ENCODE measurements at places on chromosomes 5 and 9.

DNA sequence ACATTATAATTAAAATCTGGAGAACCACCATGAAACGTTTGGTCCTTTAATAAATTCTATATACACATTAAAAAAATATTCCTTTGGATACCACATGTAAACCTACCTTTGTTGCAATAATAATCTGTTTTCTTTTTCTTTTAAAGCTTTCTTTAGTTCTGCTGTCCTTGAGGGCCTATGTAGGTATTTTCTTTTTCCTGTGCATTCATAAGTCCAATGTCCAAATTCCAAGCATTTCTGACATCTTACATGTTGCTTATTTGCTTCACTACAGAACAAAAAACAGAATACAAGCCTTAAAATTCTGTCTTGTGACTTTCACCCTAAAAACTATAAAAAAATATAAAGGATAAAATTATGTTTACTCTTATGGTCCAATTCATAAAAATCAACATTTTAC lies 19.7 kb downstream of the ZCCHC10 start:
- DNase-seq, result no peak

DNA sequence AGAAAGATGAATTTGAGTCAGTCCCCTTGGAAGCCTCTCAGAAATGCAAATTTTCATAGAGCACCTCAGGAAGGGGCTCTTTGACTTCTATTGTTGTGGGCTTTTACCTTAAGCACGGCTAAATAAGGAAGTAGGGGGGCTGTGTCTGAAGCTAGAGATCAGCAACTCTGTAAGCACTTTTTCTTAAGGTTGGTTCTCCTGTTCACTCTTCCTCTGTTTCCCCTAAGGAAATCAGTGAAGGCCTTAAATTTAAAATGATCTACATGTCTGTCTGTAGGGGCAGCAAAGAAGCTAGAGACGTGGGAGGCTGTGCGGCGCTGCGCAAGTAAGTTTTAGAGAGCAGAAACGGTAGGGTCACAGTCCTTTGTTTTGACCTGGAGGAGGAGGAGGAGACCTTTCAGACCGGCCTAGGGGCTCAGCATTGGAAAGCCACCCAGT lies 1.2 kb upstream of the CDC14B start:
- DNase-seq, result no peak

DNA sequence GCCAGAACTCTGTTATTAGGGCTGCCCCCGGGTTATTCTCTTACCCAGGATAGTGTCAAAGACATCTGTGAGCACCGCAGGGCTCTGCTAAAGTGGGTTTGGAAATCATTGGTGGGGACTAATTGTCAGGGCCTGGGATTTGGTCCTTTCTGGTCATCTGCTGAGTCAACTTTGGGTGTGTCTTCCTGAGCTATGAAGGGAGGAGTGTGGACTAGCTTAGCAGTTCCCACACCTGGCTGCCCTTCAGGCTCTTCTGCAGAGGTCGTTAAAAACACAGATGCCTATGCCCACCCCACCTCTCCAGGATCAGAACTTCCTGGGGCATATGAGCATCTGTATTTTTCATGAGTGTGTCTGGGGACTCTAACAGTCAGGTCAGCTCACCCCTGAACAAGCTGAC lies 352.2 kb downstream of the SLIT3 start:
- DNase-seq, result no peak

GRCh38 chr5:139378941-139379361 lies 4.1 kb downstream of the SLC23A1 start:
- no peak for DNase-seq

- DNase-seq, result peak; percentile 65
These were observed 43.4 kb upstream of the IL17B start for GRCh38 chr5:149422366-149423048.

GRCh38 chr5:111201705-111202104 lies 22.5 kb upstream of the CAMK4 start:
- DNase-seq, result no peak

DNA sequence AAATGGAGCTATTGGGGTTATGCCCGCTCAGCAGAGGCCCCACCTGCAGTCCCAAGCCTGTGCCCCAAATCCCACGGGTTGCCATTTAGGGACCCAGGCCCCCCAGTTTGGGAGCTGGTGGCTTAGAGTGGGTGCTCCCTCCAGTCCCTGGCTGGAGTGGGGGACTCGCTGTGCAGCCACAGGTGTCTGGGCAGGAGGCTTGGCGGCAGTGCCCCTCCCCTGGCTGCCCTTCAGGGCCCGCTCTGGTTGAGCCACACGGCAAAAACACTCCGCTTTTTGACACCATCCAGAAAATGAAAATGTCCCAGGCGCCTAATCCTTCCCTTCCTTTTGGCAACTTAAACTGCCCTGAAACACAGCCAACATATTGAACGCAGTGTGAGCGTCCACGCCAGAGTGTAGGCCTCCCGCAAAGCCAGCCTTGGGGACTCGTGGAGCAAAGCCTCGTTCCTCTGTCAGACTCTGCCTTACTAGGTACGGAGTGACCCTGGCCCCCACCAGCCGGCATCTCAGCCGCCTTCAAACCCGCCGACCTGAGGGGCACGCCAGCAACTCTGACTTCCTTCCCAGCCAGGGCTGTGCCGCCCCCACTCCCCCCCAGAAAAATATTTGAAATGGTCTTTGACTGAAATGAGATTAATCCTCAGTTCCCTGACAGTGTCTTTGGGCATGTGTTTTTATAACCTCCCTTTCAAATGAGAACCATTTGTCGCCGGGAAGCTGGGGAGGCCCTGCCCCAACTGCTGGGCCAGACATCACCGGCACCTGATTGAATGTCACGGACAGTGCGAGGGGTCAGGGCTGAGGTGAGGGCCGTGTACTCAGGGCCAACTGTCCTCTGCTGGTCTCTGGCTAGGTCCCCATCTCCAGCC lies 98.5 kb upstream of the LMX1B start:
- DNase-seq, result no peak

GRCh38 chr9:78406933-78407332 lies 110.0 kb downstream of the PSAT1 start:
- no peak for DNase-seq

- no peak for DNase-seq
These were observed 54.6 kb downstream of the TSSK1B start for GRCh38 chr5:113379936-113380806.

- no peak for DNase-seq
These were observed 195.9 kb downstream of the ASTN2 start for GRCh38 chr9:117218951-117219350.

DNA sequence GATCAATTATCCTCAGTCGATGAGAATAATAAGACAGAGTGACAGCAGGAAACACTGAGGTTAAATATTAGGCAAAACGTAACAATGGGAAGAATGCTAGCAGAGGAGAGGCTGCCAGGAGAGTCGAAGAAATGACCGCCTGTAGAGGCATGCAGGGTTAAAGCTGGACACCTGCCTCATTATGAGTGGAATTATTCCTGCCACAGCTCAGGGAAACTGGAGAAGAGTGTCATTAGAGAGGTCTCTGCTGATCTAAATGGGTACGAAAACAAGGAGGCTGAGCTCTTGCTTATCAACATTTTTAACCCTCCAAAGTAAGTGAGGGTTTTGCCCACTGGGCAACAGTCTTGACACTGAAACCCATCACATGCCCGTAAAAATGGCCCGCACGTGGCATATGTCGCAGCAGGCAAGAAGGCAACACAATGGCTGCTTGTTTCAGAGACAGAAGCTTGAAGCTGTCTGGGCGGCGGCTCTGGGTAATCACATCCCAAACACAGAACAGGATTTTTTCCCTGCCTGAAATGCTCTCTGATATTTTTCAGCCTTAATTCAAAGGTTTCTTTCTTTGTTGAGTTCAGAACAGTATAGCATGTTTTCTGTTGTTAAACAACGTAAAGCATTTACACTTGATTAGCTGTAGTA lies 118.7 kb downstream of the MED27 start:
- no peak for DNase-seq

GRCh38 chr9:33742519-33742918 lies 52.8 kb upstream of the PRSS3 start:
- no peak for DNase-seq

GRCh38 chr9:77864211-77864889 lies 167.3 kb downstream of the GNAQ start:
- DNase-seq, result no peak

DNA sequence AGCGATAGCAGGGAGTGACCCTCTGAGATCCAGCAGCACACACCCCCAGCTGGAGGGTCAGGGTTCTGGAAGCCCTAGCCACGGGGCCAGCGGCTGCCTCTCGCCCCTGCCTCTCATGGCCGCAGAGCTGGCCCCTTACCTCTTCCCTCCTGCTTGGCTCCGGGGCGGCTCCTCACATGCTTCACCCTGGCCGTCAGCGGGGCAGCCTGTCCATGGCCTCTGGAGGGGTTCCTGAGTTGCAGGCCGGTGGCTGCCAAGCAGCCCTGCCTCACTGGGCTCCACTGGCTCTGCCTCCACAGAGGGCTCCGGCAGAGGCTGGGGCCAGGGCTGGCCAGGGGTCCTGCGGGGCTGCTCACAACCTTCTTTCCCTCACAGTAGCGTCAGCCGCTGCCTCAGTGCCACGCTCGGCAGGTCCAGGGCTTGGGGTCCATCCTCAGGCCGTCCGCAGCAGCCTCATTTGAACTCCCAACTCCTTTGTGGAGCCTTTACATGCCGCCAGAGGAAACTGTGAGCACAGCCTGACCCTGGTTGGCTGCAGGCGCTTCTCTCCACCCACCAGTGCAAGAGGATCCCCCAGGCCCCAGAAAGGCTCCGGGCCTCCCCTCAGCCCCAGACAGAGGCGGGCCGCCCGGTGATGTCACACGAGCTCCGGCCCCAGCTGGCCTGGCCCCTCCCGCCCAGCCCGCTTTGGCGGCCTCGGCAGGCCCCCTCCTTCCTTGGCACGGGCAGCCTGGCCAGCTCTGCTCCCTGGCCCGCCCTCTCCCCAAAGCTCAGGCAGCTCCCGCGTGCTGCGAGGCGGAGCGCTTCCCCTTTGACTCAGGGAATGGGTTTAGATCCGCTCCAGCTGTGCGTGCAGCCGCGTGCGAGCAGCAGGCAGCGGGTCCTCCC lies at the start of gene ANGPTL2:
Gene ANGPTL2 (minus strand): TSS at position 460 of the 888 bp plus-strand sequence. CDS start 13,904 bp downstream, outside the sequence.
- peak; percentile 92 for DNase-seq

DNA sequence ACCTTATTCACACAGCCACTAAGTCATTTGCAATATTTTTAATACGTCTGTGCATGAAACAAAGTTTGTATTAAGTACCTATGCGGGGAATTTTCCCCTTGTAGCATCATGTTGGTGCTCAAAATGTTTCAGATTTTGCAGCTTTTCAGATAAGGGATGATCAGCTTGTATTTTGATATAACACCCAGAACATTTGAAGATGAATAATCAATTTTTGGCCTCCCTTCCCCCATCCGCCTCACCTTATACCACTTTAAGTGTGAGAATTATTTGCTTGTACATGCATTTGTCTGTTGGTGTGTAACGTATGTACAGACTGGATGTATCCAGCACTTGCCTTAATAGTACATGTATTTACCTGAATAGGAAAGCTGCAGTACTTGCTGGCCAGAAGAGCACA lies 1.7 kb downstream of the JAK2 start:
- no peak for DNase-seq

DNA sequence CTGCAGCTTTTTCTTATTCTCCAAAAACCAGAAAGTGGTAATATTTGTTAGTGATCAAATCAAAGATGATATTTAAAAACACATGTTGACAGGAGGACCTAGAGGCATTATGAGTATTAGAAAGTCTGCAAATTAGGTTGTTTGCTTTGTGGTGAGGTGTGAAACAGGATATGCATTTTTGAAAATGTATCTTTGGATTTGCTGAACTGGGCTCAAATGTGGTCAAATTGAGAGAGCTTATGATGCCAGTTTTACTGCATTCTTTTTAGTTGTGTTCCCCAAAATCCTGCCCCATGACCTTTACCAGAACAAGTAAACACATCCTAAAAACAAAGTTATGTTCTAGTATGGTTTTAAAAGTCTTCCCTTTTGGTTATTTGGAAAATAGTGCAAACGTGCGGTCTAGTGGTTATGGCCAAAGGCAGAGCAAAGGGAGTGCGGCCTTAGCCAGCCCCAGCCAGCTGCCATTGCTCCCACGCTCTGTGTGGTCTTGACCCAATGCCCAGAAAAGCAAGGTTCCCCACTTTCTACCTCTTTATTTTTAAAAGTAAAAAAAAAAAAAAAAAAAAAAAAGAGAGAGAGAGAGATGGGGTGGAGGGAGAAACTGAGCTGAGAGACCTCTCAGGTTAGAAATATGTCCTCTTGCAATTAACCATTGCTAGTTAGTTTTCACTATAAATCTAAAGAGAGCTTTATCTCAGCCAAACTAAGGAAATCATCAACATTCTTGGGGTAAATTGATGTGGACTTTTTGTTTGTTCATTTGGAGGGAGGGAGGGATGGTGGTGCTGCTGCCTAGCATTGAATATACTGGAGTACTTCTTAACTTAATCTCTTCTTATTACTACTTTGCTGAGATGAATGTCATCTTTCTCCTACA lies 176.6 kb downstream of the ARHGAP26 start:
- no peak for DNase-seq

DNA sequence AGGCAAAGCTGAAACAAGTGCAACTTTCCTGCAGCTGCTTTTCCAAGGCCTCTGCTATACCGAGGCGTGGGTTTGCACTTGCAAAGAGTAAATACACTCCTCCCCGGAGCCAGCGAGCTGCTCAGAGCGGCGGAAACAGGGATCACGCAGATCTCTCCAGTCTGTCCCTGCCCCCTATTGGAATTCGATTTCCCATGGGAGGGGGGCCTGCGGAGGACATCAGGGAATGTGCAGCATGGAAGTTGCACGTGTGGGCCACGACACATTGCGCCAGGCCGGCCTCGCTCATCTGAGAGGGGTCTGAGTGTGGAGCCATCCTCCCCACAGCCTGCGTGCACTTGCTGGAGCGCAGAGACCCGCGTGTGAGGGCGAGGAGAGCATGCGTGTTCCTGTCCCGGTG lies 104.3 kb upstream of the PHYKPL start:
- peak; percentile 29 for DNase-seq

- DNase-seq, result no peak
These were observed 128.8 kb downstream of the EGFLAM start for GRCh38 chr5:38387161-38387560.

- DNase-seq, result no peak
These were observed 61.8 kb downstream of the NR6A1 start for GRCh38 chr9:124709292-124709690.

DNA sequence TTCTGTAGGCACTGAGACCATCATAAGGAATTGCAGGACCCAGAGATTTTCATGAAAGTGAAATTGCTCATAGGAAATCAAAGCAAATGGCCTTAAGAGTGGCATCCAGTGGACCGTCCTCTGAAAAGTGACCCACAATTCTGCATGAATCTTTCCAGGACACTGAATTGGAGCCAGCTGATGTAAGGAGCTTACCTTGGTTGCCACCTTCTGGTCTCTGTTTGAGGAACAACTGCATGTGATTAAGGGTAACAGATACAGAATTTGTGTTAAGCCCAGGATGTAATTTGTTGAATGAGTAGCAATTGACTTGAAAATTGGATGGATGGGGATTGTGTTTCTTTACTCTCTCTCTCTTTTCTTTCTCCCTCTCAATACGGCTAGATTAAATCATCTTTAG lies 49.9 kb upstream of the GAS1 start:
- peak; percentile 14 for DNase-seq
